ENCODE measurements at places on chromosomes 16 and 17. TPM values are rescaled to one million over a fixed set of nuclear protein-coding genes. Genes with fewer than 3 reads are reported as not detected.

CD300E gene
- not detected for total RNA-seq

COQ9 gene
- total RNA-seq, result 55.2 TPM

RAB37 gene
- total RNA-seq, result 3.1 TPM

NXPH3 gene
- 0.37 TPM for total RNA-seq

CRISPLD2 gene
- total RNA-seq, result 3.0 TPM

ZNF385C gene
- total RNA-seq, result 0.19 TPM

NRN1L gene
- not detected for total RNA-seq

COL1A1 gene
- total RNA-seq, result 7.9 TPM

C1QTNF8 gene
- not detected for total RNA-seq

Data from A549 treated with RU486 at 1 μM for 4 hours (cell line).